ENCODE measurements at places on chromosomes 16 and 17.
A peak's percentile ranks its signal among the peaks of the same experiment; 100 is the strongest.

GRCh38 chr17:69367298-69367697 lies 40.4 kb upstream of the ABCA5 start:
- no peak for DNase-seq

DNA sequence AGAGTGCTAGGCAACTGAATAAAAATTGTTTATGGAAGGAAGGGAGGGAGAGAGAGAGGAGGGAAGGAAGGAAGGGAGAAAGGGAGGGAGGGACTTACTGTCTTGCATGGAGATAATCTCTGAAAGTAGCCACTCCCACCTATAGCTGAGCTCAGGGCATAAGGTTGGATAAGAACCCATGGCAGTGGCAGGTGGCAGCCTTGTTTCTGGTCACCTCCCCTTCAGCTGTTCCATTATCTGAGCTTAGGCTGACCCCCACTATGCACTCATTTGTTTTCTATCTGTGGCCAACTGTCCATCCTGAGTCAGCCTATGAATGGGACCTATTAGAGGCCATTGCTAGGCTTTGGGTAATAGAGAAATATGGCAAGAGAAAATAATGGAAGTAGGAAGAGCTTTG lies 25.3 kb upstream of the MTMR4 start:
- no peak for DNase-seq

DNA sequence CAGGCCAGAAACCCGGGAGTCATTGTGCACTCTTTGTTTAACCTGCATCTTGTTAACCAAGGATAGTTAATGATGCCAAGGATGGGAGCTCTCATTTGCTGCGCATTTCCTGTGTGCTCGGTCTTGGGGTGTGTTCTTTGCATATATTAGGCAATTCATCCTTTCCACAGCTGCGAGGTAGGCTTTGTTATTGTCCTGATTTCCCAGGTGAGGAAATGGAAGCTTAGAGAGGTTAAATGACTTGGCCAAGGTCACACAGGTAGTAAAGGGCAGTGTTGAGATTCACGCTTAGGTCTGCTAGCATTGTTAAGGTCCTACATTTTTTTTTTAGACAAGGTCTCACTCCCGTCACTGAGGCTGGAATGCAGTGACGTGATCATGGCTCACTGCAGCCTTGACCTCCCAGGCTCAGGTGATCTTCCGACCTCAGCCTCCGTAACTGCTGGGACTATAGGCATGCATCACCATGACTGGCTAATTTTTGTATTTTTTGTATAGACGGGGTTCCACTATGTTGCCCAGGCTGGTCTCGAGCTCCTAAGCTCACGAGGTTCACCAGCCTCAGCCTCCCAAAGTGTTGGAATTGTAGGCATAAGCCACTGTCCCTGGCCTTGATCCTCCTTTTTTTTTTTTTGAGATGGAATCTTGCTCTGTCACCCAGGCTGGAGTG lies 5.0 kb upstream of the LRRC75A start:
- no peak for DNase-seq

DNA sequence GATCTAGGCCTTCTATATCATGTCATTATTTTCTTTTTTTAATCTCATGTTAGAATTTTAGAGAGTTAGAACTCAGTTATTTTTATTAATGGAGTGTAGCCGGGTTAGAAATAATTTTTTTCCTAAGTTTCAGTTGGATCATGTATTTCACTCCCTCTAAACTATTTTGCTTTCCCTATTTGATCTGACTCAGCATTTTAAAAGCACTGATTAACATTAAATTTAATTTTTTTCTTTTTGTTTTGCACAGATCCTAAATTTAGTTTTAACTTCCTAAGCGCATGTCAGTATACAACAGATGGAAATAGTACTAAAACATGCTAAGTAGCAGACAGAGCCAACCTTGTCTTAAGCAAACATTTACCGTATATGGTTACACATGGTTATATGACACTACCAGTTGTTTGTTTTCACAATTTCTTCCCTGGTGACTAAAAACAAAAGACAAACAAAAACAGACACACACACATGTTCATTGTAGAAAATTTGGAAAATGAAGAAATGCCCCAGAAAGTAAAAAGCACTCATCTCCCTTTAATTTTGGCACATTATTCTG lies 33.6 kb upstream of the RAB11FIP4 start:
- DNase-seq = no peak

GRCh38 chr16:35564148-35564547 lies 2104.7 kb downstream of the TP53TG3F start:
- no peak for DNase-seq

- DNase-seq = peak; percentile 46
Observed at GRCh38 chr17:66364990-66365490, 62.6 kb downstream of the PRKCA start.

GRCh38 chr16:70255574-70255973 lies 3.8 kb upstream of the EXOSC6 start:
- no peak for DNase-seq

- no peak for DNase-seq
Observed at GRCh38 chr17:66307257-66307656, 4.8 kb downstream of the PRKCA start.

GRCh38 chr16:64542152-64542551 lies 579.7 kb downstream of the CDH11 start:
- DNase-seq = no peak

- DNase-seq = no peak
Observed at GRCh38 chr17:14818469-14818868, 446.7 kb downstream of the PMP22 start.

Measured in ecto neural progenitor cell (in vitro differentiated cells).